Stimulated activated CD4-positive, alpha-beta T cell treated with anti-CD3 and anti-CD28 coated beads, Interleukin-12 subunit alpha, Interleukin-12 subunit beta, amount 100 ng/mL, for 4 hours (primary cell): ENCODE measurements at places on chromosomes 6 and 20.
A peak's percentile ranks its signal among the peaks of the same experiment; 100 is the strongest.

DNA sequence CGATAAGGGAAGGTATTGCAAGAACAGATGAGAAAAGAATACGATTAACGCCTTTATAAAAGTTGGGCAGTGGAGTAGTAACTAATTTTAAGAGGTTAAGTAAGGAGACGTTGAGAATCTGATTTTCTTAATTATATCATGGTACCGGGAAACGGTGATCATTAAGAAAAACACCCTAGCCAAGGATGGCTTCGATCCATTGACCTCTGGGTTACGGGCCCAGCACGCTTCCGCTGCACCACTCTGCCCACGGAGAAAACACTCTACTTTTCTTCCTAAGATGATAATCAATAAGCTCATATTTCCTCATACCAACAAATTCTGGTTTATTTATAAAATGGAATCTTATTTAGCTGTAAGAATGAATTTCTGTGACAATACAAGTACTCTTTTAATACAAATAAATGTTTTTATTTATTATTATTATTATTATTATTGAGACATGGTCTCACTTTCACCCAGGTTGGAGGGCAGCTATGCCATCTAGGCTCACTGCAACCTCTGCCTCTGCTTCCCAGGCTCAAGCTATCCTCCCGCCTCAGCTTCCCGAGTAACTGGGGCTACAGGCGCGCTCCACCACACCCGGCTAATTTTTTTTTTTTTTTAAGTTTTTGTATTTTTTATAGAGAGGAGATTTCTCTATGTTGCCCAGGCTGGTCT, 8.3 kb downstream of the POM121L2 start:
- DNase-seq = no peak

GRCh38 chr20:45917790-45918141, 5.8 kb upstream of the PLTP start:
- no peak for DNase-seq

GRCh38 chr6:26295691-26296555, 69.1 kb upstream of the BTN3A2 start:
- no peak for DNase-seq

DNA sequence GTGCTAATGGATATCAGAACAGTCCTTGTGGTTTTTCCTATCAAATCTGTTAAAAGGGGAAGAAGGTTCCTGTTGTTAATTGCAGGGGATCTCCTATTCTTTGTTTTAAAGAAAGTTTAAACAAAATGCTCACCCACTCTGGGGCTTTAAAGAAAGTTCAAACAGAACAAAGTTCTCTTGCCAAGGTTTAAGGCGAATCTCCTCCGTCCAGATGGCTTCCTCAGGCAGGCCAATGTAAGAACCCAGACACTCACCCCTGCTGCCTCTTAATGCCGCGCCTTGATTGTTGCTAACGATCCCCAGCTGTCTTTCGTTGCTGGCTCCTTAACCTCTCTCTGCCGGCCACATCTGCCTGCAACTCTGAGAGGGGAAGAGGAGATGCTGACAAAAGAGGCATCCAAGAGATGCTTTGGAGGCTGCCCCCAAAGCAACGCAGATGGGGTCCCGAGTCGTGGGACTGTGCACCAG, 235.0 kb upstream of the PRDM1 start:
- no peak for DNase-seq

- DNase-seq = no peak
Observed at GRCh38 chr20:62927128-62927705, 912 bp upstream of the DIDO1 start.

- DNase-seq = no peak
Observed at GRCh38 chr6:105644073-105644489, 241.2 kb upstream of the PREP start.

DNA sequence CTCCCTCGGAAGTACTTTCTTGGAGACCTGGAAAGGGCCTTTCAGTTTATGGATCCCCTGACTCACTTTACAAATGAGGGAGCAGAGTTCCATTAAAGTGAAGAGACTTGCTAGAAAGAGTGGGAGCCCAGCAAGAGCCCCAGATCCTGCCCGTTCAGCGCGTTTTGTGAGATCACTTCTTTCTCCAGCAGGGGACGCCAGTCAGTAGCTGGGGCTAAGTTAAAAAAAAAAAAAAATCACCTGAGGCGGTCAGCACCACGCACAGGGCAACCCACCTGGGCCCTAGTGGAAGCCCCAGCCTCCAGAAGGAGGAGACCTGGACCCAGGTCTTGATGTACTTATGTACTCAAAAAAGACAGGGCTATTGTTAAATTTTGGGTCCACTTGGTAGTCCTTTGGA, 274.5 kb upstream of the RNF24 start:
- DNase-seq = no peak

DNA sequence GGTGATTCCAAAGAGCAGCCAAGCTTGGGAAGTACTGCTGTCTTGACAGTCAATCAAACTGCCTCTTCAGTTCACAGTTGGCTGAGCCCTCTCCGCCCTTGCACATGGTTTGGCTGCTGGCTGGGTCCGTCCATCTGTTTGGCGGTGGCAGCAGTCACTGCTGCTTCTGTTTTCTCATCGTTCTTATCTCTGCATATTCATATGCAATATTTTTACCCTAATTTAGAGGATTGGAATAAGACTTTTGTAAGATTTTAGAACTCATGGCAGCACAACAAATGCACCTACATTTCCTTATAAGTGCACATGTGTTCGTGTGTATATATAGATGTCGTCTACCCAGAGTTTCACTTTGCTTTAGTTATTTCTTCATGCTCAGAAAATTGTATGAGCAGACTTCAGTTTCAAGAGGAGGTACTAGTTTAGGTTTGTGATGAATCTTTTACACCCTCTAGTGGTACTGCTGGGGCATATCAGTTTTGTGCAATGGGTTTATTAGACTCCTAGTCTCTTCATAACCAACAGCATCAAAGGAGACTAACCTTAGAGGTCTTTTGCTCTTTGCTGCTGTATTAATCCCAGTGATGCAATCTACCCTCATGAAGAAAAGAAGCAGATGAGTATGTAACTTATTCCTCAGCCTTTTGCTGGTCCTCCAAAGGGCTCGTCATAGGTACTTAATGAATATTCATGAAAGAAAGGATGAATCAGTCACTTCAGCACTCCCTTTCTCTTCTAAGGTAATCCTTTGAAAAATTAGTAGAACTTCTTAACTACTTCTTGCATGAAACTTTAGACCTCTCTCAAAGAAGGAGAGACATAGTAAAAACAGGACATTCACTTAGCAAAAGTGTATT, 44.3 kb downstream of the KHDC1L start:
- no peak for DNase-seq

- no peak for DNase-seq
Observed at GRCh38 chr20:18139832-18140231, 2.2 kb downstream of the KAT14 start.

DNA sequence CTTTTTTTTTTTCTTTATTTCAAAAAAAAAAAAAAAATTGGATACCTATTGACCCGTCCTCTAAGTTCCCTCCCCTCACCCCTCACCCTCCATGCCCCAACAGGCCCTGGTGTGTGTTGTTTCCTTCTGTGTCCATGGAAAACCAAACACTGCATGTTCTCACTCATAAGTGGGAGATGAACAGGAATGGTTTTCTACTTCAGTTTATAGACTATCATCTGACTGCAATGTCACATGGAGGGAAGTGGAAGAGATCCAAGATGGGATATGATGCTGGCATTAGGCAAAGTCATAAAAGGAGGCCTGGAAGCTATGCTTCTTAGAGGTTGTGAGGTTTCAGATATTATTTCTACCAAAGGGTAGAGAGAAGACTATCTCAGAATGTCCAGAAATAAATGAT, 237.5 kb downstream of the MAFB start:
- no peak for DNase-seq

- DNase-seq = peak; percentile 77
Observed at GRCh38 chr6:30541515-30542403, 14.5 kb downstream of the GNL1 start.

GRCh38 chr6:122653094-122653493, 42.9 kb downstream of the PKIB start:
- DNase-seq = no peak

DNA sequence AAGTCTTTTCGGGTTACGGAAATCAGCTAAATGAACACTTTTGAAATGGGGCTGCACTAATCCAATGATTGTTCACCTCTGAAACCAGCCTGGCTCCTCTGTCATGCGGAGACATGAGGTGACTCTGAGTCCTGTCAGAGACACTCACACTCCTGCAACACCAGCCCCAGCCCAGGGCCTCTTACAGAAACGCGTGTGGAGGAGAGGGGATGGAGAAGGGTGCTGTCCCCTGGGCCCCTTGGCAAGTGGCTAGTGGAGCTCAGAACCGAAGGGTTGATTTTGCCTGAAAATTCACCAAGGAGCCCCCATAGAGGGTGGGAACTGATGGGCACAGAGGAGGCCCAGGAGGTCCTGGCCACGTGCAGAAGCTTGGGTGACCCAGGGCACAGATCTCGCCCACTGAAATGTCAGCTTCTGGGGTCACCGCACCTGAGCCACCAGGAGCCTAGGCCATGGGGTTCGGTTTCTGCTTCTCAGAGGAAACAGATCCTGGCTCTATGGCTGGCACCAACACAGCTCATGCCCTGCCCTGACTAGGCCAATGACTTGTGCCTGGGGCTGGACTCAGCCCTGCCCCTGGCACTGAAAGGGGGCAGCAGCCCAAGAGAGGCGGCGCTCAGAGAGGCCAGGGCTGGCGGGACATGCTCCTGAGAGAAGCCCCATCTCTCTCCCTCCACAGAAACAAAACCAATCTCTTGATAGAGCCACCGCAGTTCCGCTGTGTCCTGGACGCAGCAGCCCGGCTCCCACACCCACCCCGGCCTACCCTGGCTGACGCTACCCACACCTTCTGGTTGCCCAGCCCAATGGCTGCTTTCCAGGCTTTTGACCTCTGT, 144.7 kb downstream of the ERMARD start:
- DNase-seq = no peak

- no peak for DNase-seq
Observed at GRCh38 chr20:23050847-23051627, 1.6 kb upstream of the THBD start.

DNA sequence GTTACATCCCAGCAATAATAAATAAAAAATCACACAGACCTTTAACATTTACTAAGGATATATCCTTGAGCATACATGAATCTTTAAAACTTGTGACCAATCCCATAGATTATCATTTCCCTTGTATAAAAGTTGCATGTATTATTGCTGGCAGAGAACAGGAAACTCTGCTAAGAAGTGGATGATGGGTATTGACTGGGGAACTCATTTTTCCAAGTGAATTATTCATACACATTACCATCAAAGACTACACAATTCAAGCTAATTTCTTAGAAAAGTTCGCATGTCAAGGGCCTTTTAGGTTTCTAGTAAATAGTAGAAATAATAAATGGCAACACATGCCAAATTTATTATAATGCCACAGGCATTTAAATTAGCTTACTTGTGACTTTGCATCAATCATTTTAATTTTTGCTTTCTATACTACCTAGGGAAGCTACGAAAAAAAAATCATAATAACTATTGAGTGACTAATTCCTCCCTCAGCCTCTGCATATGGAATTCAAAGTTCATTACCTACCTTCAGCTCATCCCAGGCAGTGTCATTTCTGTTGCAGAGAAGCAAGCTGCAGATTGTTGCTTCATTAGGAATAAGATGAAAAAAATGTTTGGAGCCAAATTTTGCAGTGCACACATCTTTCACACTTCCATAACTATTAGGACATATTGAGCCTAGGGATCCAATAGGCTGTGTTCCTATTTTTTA, 25.8 kb downstream of the MKKS start:
- no peak for DNase-seq

DNA sequence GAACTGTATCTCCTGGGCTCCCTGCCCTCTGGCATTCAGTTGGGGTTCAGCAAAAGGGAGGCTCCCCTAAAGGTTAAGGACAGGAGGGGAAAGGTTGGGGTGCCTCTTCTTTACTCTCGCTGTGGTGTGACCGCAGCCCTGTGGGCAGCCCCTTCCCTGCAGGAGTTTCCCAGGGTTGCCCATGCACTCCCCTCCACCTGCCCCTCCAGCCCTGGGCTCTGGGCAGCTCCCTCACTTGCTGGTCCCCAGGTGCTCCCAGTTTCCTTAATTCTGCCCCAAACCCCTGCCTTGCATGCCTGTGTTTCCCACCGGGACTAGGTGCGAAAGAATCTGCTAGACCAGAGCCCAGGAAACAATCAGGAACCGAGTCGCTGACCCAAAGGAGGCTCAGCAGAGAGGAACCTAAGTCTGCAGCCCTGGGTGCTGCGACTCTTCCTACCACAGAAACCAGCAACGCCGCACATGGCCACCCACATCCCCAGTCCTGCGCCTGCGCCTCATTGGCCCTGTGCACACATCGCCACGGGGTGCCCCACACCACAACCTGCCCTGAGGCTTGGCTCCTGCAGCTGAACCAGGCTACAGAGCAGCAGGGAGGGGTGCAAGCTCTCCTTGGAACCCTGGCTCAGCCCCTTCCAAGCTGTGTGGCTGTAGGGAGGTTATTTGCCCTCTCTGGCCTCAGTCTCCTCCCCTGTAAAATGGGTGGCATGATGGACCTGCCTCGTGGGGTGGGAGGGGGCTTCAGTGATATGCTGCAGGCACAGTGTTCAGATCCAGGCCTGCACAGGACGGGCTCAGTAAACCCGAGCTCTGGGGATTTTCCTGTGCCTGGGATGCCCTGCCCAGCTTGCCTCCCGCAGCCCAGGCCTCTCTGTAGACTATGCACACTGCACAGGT, 487.6 kb downstream of the PREX1 start:
- DNase-seq = no peak

DNA sequence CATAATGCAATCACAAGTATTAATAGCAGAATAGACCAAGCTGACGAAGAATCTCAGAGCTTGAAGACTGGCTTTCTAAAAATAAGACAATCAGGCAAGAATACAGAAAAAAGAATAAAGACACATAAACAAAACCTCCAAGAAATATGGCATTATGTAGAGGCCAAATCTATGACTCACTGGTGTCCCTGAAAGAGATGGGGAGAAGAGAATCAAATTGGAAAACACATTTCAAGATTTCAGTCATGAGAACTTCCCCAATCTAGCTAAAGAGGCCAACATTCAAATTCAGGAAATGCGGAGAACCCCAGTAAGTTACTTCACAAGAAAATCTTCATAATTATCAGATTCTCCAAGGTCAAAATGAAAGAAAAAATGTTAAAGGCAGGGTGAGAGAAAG, 69.0 kb upstream of the PDE7B start:
- no peak for DNase-seq

- no peak for DNase-seq
Observed at GRCh38 chr6:41599852-41600445, 38.3 kb upstream of the MDFI start.

GRCh38 chr6:352896-353470, 38.6 kb upstream of the IRF4 start:
- no peak for DNase-seq

GRCh38 chr20:33677991-33678702, 3.9 kb upstream of the NECAB3 start:
- DNase-seq = no peak
